ENCODE measurements at places on chromosomes 3 and 15.

DNA sequence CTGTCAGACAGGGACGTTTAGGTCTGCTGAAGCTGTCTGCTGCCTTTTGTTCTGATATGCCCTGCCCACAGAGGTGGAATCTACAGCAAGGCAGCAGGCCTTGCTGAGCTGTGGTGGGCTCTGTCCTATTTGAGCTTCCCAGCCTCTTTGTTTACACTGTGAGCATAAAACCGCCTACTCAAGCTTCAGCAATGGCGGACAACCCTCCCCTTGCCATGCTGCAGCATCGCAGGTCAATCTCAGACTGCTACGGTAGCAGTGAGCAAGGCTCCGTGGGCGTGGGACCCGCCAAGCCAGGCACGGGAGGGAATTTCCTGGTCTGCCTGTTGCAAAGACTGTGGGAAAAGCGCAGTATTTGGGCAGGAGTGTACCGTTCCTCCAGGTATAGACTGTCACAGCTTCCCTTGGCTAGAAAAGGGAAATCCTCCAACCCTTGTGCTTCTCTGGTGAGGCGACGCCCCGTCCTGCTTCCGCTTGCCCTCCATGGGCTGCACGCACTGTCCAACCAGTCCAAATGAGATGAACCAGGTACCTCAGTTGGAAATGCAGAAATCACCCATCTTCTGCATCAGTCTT, 71.4 kb downstream of the SPSB4 start:
- no peak for DNase-seq

DNA sequence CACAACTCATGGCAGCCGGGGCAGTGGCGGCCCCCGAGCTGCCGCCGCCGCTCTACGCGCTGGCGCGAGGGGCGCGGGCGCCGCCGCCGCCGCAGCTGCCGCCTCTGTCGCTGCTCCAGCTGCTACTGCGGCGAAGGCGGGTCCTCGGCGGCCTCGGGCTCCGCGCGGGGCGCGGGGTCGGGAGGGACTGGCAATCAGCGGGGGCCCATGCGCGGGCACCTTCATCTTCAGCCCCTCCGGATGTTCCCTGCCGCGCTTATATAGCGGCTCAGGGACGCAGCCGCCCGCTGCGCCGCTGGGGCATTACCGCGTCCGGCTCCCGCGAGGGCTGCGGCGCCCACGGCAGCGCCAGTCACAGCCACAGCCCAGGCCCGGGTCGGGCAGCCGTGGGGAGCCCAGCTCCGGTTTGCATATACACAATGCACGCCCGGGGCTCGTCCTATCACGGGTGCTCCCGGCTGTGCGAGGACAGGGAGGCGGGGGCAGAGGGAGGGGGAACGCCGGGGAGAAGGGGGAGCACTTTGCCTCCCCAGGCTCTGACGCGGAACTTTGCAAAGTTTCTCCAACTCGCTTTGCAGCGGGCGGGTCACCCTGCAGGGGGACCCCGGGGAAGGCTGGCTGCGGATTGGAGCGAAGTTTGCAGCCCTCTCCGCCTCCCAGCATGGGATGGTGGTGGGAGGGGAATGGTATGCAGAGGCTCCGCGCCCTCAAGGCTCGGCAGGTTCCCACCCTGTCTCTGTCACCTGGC, at the start of gene VGLL3:
Gene VGLL3, minus strand, starts transcription at position 416 of the 748 bp plus-strand sequence. Its CDS starts 406 bp downstream, at position 10.
- DNase-seq: no peak

- DNase-seq: no peak
Observed at GRCh38 chr3:12046406-12046805, 42.2 kb downstream of the SYN2 start.

- DNase-seq: no peak
Observed at GRCh38 chr3:150612494-150612893, 9.4 kb downstream of the SELENOT start.

DNA sequence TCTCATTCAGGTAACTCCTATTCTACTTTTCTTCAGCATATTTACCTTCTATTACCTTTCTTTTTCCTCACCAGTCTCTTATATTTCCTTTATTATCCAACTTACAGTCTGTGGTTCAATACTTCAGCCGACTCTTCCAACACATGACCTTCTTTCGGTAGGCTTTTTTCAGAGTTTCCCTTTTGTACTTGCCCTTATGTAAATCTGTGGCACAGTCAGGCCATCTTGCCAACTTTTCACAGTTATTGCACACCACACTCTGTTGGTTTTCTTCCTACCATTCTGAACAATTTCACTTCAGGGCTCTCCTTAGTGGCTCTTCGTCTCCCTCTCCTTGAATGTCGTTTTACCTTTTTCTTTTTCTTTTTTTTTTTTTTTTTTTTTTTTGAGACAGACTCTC, 427.8 kb downstream of the LPP start:
- DNase-seq: no peak

- DNase-seq: no peak
Observed at GRCh38 chr3:161339517-161340500, 31.5 kb downstream of the SPTSSB start.
